Omental fat pad (tissue), 4 donors: ENCODE measurements at places on chromosomes 5 and 9. TPM values are rescaled to one million over a fixed set of nuclear protein-coding genes. Genes with fewer than 3 reads are reported as not detected.

DNA sequence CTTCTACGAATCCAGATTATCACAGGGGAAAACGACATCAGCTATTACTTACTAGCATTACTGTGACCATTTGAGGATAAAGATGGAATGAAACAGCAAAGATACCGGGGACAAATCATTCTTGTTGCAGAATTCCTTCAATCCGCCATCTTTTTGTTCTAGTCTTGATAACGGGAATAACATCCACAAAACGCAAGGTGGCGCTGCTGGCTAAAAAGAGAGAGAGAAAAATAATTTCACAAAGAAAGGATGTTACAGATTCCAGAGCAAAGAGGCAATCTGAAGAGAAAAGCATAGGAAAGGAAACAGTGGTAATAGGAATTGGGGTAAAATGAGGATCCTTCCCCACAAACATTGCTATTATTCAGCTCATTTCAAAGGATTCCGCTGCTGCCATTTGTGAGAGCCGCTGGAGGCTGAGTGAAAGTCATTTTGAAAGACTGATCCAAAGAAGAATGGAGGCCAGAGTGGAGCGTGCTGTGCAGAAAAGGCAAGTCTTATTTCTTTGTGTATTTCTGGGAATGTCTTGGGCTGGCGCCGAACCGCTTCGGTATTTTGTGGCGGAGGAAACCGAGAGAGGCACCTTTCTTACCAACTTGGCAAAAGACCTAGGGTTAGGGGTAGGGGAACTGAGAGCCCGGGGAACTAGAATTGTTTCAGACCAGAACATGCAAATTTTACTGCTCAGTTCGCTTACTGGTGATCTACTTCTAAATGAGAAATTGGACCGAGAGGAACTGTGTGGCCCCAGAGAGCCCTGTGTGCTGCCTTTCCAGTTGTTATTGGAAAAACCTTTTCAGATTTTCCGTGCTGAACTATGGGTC, at the start of gene PCDHB7:
PCDHB7 (plus strand) TSS at position 264 of the 824 bp plus-strand sequence; CDS start at position 456, 192 bp downstream.
- DNase-seq: no peak

- DNase-seq: no peak
These were observed 10.8 kb upstream of the AIF1L start for GRCh38 chr9:131085370-131086122.

DNA sequence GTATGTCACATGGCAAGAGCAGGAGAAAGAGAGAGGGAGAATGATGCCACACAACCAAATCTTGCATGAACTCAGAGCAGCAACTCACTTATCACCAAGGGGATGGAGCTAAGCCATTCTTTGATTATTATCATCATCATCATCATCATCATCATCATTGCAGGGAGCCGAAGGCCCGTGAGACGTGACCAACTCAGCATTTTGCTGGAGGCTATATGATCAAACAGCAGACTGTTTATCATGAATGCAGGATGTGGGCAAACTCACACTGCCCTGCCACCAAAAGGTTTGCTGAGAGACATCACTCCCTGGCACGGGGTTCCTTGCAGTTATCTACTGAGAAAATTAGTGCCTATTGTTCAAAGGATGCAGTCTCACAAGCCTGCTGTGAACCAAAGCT, 8.6 kb upstream of the ZNF169 start:
- no peak for DNase-seq

DNA sequence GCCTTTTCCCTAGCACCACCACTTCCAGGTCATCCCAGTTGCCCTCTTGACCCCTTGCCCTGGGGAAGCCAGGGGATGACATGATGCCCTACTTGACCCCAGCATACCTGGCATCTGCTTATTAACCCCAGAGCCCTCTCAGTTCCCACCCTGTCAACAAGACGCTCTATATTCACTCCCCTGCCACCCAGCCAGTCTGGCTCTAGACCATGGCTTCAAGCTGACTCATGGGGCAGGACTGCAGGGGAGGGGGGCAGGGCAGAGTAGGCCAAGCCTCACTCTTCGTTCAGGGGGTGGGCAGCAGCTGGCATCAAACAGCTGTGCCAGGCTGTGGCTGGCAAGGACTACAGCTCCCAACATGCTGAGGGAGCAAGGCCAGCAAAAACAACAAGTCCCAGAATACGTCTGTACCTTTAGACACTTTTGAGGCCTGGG, 5.3 kb downstream of the ATOSB start:
- no peak for DNase-seq

- no peak for DNase-seq
These were observed 32.4 kb downstream of the CEP72 start for GRCh38 chr5:644509-644908.

GRCh38 chr9:135979547-135980166, 18.5 kb upstream of the UBAC1 start:
- DNase-seq: no peak

- DNase-seq: no peak
These were observed 30.7 kb downstream of the FOCAD start for GRCh38 chr9:20714442-20715415.

GRCh38 chr9:105881654-105882349, 187.5 kb downstream of the TMEM38B start:
- peak; percentile 54 for DNase-seq

- DNase-seq: no peak
These were observed 536.1 kb downstream of the CAAP1 start for GRCh38 chr9:26356491-26356890.

- no peak for DNase-seq
These were observed 77.4 kb upstream of the DMRT1 start for GRCh38 chr9:764105-764524.

Gene FGF18
- total RNA-seq: 7.5 TPM

GRCh38 chr5:144567421-144567780, 396.7 kb downstream of the KCTD16 start:
- no peak for DNase-seq

DNA sequence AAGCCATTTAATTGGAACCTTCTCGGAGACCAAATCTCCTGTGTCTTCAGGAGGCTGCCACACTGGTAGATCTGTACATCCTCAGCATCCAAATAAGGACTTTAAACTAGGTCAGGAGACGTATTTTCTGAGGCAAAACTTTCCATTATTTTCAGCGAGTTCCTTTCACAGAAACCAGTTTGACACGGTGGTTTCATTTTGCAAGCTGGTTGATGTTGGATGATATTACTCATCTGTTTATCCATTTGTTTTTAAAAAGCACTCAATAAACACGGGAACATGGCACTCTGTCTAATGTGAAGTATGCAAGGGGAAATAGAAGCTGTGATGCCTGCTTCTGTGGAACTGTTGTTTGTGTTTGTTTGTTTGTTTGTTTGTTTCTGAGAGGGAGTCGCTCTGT, 199.6 kb downstream of the ERCC6L2 start:
- DNase-seq: no peak

Gene SWI5
- 10.0 TPM for total RNA-seq

DNA sequence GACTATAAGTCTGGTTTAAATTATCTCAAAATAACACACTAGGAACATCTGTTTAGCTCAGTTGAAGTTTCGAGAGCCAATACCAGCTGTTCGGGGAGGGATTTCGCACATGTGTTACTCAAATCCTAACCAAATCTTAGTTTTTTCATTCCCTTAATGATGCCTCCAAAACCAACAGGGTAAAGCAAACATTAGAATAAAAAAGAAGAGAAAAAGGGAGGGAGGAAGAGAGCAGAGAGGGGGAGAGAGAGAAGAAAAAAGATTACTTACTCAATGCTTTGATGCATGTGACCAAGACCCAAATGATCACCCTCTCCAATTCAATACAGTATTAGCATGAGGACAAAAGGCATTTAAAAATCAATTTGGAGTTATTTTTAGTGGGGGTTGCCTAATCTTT, 86.0 kb upstream of the NR5A1 start:
- no peak for DNase-seq

GRCh38 chr5:16383544-16384052, 82.0 kb downstream of the ZNF622 start:
- DNase-seq: no peak

Gene MYOZ3
- total RNA-seq: 0.56 TPM

DNA sequence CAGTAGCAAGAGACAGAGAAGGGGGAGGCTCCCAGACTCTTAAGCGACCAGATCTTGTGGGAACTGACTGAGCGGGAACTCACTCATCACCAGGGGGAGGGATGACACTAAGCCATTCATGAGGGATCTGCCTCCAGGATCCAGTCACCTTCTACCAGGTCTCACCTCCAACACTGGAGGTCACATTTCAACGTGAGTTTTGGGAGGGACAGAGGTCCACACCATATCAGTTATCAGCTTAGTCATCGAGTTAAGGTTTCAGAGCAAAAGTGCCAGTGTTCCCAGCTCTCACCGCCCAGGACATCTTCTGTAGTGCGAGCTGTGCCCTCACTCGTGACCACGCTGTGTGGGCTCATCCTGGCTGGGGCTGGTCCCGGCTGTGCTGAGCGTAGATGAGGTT, 98.7 kb upstream of the CACNA1B start:
- no peak for DNase-seq

DNA sequence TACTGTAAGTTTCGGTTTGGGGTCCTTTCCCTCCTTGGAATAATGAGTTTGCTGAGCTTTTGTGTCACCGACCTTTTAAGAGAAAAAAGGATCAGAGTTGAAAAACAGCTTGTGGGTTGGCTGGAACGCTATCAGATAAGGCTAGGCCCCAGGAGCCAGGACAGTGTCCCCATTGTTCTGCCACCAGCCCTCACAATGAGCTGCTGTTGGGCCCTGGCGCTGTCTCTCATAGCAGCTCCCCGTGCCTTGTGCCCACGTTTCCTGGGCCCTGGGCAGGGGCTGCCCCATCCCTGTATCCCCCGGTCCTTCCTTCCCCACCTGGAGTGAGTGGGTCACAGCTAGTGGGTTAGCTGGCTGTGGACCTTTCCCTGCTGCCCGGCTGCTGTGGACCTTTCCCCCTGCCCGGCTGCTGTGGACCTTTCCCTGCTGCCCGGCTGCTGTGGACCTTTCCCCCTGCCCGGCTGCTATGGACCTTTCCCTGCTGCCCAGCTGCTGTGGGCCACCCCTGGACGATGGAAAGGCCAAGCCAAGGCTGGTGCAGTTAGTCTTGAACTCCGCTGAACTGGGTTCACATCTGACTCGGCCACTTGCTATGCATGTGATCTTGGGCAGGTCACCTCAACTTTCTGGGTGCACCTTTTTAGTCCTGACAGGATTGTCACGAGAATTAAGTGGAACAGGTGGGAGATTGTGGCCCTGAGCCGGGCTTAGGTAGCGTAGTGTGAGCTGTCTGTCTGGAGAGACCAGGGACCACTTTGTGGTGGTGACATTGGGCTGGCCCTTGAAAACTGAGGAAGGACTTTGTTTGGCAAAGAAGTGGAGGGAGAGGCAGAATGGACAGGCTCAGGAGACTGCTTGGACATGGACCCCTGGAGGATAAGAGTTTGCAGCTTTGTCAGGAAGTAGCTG, 99.5 kb downstream of the DAB2IP start:
- DNase-seq: no peak

DNA sequence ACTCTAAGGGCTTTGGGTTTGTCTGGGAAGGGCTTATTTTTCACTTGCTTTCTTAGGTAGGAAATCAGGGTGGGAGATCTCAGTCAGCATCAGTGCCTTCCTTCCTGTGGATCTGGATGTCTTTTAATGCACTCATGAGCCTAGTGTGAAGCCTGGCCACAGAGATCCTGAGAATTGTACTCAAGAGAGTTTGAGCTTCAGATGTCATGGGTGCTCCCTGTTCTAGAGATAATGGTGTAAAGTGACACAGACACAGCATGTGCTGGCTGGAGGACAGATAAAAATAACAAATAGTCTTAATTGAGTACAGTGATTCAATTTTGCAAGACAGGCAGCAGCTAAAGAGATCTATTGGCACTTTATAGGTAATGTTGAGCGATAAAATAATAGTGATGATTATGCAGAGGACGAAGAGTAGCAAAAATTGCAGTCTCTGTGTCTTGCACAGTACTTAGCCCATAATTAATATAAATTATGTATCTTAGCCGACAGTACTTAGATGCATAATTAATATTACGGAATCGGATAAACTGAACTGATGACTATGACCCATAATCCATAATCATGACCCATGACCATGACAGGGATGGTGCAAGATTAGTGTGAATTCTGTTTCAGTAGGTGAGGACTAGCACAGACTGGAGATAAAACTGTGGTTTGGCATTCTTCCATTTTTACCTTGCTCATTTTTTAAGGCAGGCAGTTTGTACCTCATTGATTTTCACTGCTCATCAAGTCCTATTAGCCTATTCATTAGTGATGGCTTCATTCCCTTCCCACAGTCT, 408.7 kb upstream of the PIK3R1 start:
- no peak for DNase-seq
